GM12878 (cell line): ENCODE measurements at places on chromosomes 4 and X.

DNA sequence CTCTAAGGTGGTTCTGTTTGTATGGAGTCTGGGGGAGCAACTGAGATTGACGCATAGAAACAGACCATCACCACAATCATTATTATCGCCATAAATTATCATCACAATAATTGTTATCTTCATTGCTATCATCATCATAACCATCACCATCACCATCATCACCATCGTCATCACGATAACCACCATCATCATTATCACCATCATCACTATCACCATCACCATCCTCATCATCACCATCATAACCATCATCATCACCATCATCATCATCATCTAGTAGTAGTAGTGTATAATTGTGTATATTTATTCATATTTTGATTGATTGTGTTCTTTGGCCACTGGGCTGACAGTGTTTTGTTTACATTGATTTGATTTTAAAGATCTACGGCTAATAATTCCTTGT is 95.7 kb downstream of the NLGN4X start:
- no peak for DNase-seq

DNA sequence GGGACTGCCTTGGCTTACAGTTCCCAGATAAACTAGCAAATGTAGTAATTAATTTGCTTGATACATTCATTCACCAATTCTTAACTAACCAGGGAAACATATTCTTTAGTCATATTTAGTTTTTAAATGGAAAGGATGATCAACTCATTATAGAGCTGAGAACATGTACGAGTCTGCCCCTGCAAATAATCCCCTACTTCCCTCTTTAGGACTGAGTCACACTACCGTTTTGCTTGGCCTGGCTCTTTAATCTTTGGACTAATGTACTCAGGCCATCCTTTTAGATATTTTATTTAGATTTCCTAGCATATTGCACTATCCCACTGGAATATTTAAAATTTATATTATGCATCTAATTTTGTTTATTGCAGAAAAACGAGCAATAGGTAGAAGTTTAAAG is 105.5 kb upstream of the LCORL start:
- DNase-seq = no peak

- no peak for DNase-seq
Measured at GRCh38 chrX:23263892-23264291, 70.8 kb upstream of the PTCHD1 start.

- no peak for DNase-seq
Measured at GRCh38 chrX:45980726-45981125, 564.5 kb downstream of the ZNF674 start.

DNA sequence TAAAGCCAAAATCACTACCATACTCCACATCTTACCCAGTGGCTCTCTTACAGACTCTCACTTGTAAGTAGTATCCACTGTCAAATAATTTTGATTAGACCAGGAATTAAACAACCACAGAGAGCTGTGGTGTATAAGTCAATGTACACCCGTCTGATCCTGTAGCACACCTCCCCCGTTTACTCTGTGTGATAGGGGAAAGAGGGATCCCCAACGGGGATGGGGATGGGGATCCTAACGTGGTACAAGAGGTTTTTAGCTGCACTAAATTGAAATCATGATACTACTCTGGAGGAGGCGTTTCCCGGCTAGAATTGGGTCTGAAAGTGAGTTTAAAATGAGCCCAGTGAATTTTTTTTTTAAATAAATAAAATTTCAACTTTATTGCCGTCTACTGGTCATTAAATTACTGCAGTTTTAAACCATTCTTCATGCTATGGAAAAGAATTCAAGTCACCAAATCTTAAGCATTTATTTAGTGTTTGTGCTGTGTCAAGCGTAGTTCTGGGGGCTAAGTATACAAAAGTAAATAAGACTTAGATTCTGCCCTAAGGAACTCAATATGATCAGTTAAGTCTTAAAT is 76.6 kb downstream of the INTS12 start:
- no peak for DNase-seq

DNA sequence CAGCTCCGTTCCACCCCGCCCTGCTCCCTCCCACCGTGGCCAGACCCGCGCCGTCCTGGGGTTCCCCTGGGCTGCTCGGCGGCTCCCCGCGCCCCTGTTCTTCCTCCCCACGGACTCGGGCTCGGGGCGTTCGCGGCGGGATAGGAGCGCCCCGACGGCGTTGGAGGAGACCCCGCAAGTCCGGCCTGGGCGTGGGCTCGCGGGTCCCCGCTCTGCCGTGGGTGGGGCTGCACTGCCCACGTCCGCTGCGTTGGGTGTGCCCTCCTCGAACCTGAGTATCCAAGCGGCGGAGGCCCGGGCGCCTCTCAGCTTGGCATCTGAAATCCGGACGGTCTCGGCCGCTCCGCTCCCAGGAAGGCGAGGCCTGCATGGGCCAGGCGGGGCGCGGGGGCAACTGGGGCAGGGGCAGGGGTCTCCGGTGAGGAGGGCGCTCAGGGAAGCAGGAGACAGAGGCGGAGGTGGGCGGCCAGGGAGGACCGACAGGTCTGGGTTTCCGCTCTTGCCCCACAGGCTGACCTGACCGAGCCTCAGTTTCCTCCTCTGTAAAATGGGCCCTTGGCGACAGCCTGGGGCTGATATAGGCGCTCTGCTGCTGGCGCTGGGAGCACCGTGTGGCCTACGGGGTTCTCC is 12.0 kb upstream of the NAT8L start:
- no peak for DNase-seq

DNA sequence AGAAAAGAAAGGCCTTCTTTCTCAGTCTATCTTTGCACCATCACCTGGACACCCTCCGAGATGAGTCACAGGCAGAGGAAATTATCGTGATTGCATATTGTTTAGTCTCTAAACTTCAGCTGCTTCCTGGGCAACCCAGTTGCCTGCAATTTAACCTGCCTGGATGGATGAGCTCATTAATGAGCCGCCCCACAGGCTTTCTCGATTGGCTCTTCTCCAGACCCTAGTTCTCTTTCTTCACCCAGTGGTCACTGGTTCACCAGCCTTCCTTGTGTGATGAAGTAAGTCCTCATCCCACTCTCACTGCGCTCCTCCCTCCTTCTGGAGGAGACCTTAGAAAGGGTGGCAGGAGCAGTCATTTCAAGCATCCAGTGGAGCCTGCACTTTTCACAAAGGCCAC is 94.4 kb downstream of the SOWAHB start:
- DNase-seq = no peak

DNA sequence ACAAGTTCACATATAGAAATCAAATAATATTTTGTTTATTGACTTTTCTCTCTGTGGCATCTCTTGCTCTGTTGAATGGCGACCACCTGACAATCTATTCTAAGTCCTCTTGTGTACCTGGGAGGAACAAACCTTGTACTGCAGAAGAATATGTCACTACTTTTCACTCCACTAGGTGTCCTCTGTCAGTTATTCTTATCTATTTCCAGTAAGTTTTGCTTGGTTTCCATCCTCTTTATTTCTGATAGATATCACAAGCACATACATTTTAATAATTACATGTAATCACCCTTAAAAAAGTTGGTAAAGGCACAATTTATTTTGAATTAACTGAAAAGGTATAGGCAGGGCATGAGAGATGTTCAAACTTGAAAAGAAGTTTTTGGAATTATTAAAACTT is 238.4 kb downstream of the SNCA start:
- no peak for DNase-seq

DNA sequence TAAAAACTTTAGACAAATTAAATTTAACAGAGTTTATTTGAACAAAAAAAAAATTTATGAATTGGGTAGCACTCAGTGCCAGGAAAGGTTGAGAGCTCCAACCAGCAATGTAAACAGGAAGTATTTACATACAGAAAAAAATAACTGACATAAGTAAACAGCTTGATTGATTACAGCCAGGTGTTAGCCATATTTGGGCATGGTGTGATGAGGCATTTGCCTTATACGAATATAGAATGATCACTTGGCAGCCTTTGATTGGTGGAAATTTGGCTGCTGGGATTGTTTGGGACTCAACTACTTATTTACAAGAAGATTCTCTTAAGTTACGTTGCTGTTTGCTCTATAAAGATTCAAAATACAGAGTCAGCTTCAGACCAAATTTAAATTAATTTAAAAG is 172.0 kb downstream of the ADAM29 start:
- DNase-seq = no peak

GRCh38 chr4:25345744-25346143 is 31.3 kb upstream of the ANAPC4 start:
- no peak for DNase-seq

- no peak for DNase-seq
Measured at GRCh38 chr4:36054694-36055422, 189.5 kb downstream of the ARAP2 start.

DNA sequence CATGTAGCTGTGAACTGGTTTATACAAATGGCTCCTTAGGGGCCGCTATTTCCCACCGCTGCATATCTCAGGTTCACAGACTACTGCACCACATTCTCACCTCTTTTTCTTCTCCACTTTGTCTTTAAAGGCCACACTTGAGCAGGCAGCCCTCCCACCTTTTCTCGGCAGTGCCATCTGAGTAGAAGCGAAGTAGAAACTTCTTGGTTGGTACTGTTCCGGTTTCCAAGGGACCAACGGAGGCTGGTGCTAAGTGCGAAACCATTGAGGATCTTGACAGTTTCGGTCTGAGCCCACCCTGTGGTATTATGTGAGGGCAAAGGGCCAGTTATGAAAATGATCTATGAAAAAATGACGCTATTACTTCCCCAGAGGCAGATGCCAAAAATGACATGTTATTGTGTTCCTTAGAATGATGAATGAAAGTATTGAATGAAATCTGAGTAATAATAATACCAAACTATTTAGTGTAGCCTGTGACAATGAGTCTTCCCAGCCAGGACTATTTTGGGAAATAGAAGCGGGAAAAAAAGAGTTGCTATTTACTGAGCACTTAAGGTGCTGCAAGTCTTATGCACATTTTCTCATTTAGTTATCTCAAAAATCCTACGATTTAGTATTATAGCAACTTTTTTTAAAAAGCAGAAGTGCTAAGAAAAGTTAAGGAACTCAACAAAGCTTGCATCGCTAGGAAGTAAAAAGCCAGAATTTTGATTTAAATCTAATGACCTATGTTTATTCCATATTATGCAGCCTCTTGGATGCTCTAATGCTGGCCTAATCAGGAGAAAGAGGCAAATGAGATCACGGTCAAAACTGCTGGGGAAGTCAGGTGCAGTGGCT is 29.6 kb upstream of the CHRNA9 start:
- DNase-seq = peak; percentile 100

GRCh38 chr4:150482581-150482980 is 99.4 kb upstream of the MAB21L2 start:
- DNase-seq = no peak

DNA sequence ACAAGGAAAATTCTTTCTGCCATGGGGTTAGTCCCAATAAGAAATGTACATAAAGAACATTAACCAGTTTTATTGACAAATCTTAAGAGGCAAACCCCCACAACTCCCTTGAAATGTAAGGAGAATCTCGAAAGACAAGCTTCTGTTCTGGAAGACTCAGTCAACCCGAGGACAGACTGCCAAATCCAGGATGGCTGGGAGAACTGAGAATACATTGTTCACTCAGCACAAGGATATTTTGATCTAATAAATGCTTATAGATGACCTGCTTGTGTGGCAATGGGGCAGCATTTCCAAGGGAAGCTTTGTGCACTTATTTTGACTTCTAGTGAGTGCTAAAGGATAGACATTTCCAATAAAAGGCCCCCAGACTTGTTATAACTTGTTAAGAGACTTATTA is 280.4 kb downstream of the DHX15 start:
- no peak for DNase-seq

- no peak for DNase-seq
Measured at GRCh38 chrX:79728421-79728820, 286.1 kb upstream of the TBX22 start.

DNA sequence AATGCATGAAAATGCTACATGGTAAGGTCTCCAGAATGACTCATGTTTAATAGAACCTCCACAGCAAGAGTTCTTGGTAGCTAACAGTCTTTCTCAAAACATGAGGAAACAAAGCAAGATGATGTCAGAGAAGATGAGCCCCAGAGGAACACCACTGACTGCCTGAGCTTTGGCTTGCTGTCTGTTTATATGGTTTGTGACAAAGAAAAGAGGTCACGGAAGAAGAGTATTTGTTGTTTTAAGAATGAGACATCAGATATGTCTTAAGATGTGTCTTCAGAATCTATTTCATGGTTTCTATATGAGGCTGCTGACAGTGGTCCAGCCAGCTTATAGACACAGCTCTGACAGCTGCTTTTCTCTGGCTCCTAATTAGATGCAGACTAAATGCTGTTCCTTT is 18.8 kb upstream of the AREG start:
- DNase-seq = no peak

DNA sequence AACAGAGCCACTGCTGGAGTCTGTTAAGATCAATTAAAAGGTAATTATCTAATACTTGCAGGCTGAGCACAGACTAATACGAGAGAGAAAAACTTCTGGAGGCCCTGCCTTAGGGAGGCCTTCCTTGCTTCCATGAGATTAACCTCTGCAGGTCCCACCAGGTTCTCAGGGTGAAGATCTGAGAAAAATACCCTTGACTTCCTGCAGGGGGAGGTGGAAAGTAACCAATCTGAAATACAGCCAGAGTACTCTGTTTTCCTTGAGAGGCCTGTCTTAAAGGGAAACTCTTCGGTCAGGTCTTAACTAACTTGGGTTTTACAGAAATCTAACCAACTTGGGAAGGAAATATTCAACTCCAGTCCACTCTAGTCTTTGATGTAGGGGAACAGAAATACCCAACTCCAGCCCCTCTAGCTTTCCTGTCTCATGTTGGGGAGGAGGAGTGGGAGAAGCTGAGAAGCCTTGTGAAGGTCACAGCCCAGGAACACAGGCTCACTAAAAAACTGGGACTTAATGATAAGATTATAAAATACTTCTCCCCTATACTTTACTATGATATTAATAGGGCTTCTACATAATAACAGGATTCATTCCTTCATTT is 77.1 kb downstream of the TBCK start:
- DNase-seq = no peak

DNA sequence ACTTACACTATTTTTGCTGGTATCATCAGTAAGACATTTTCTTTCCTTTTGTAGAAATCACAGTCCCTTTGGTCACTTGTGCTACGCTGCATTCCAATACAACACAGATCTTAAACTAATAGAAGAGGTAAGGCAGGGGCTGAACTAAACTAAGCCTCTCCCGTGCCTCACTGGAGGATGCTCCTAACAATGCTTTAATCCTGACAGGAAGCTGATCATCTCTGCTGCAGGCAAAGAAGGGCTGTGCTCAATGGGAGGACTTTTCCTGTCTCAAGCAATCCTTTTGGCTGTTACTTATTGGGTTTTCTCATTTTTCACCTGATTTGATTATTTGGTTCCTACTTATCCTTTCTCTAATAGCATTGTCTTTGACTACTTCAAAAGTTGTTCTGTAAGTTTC is 583.1 kb downstream of the INPP4B start:
- DNase-seq = no peak

GRCh38 chr4:58522765-58523382 is 1412.7 kb upstream of the IGFBP7 start:
- no peak for DNase-seq

DNA sequence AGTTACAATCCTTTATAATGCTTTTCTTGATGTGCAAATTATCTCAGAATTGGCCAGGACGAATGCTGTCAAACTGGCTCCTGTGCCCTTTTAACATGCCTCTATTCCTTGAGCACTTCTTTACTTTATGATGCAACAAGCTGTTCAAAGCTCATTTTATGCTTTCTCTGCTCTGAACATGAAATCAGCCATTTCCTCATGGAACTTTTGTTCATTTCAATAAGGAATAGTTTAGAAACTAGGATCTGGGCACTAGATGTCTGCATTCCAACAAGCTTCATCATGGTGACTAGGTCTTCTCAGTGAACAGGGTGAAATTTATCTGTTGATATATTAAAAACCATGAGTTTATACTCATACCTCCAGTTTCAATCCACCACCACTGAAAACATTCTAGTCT is 87.3 kb upstream of the TEX13A start:
- no peak for DNase-seq
